Germinal center (tissue), 1 donor: ENCODE measurements at places on chromosomes 5 and 9.
A peak's percentile ranks its signal among the peaks of the same experiment; 100 is the strongest.

DNA sequence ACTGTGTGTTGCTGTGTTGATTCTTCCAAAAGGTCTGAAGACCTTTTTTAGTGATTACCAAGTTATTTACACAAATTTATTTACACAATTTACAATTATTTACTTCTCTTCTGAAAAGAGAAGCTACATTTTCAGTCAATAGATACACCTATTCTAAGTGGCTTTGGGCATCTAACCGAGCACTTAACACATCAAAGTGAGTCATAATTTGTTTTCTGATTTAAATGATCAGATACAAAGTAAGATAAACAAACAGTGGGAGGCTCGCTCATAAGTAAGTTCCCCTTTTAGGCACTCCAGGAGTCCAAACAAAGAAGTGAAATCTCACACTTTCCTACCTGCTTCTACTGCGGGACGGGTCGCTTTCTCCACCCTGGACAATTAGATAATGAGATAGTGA is 90.2 kb downstream of the APBA1 start:
- no peak for DNase-seq

- DNase-seq: no peak
These were observed 10.5 kb downstream of the SLC22A5 start for GRCh38 chr5:132380047-132380446.

GRCh38 chr9:130189840-130190239 is 17.6 kb downstream of the NCS1 start:
- no peak for DNase-seq

DNA sequence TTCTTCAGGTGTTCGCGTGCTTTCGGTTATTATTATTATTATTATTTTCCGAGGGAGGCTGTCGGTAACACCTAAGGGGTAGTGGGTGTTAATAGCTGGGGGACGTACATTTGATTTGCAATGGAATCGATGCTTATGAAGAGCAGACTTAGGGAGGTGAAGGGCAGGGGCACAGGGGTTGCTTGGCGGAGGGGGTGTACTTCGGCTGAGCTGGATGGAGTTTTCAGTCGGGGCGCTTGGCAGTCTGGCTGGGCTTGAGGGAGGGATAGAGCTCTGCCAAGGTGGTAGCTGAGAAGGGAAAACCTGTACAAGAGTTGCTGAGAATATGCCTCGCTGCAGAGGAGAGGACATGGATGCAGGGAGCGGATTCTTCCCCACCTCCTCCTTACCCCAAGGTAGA is 617 bp upstream of the PTPRD start:
- DNase-seq: no peak

GRCh38 chr5:91049112-91049511 is 334.0 kb downstream of the ARRDC3 start:
- no peak for DNase-seq

DNA sequence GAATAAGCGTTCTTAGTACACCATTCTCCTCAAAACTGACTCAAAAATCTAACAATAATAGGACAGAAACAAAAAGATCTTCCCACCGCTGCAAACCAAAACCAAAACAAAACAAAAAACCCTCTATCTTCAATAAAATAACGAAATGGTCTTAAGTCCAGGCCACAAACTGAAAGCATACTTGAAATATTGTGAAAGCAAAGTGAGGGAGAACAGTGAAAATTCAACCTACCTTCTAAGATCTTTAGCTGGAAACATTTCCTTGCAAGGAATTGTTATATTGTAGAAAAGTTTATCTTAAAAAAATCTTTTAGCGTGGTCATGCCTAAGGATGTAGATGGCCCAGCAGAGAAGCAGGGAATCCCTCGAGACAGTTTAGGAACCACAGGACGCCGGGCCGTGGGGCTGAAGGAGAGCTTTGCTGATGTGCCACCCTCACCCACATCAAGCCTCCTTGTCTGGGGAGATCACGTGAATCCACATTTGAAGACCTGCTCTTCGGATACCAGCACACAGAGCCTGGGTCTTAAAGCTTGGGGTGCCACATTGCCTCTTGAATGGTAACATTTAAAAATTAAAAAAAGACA is 27.8 kb upstream of the LVRN start:
- no peak for DNase-seq

DNA sequence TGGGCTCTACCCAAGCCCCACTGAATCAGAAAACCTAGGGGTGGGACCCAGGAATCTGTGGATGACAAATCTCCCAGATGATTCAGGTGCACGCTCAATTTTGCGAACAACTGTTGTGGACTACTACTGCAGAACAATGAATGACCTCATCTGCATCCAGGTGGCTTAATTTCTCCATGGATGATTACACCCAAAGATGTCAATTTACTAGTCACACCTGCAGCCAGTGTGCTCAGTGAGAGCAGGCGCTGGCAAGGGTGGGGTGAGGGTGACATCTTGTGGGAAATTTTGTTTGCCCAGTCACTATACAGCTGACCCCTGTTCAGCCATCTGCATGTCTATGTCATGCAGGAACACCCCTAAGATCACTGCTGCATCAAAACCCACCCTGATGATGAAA is 118.2 kb downstream of the ENTREP1 start:
- no peak for DNase-seq

DNA sequence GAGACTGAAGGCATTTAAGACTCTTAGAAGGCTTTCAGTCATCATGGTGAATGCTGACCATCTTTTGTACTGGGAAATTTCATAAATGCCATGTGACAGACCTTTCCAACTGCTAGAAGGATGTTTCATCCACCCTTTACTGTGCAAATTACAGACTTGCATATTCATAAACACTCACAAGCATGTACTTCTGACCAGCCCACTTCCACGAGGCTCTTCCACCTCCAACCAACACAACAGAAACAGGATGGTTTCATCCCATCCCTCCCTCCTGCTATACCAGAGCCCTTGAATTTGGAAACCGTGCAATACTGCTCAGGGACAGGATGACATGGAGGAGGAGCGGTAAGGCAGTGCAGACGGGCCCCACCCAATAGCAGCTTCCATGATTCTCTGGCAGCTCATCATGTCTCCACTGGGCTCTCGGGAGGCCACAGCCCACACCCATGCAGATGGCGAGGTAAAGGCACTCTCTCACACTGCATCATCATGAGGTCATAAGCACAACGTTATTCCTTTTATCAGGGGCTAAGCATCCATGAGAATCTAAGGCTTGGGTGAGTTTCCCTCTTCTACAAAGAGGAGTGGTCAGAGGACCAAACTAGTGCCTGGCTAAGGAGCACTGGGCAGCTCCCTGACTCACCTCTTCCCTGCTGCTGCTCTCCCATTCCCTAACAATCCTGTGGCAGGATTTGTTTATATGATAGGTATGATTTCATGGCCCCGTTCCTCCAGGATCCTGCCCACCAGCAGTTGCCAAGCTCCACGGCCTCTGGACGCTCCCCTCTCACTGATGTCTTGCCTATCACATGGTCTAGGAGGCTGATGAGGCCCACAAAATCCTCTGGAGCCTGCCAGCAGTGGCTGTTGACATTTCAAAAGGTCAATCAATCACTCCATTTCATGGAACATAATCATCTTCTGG is 94.4 kb upstream of the FSTL4 start:
- no peak for DNase-seq

DNA sequence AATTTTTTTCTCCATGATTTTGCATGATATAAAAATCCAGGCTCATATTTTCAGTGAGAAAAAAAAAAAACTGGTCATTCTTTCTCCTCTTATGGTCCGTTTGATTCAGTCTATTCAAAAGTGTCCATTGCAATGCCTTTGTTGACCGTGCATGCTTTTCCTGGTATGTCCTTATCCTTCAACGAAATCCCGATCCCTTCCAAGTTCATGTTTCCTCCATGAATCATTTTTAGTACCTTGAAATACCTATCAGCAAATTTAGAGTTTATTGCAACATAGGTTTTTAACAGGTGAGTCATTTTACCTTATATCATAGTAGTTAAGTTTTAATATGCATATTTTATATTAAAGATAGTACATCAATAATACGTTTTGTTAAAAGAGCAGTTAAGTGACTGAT is 773.8 kb upstream of the CHD1 start:
- no peak for DNase-seq

GRCh38 chr9:120434532-120434931 is 145.4 kb downstream of the CDK5RAP2 start:
- no peak for DNase-seq

GRCh38 chr9:6876195-6876894 is 118.6 kb downstream of the KDM4C start:
- DNase-seq: no peak

DNA sequence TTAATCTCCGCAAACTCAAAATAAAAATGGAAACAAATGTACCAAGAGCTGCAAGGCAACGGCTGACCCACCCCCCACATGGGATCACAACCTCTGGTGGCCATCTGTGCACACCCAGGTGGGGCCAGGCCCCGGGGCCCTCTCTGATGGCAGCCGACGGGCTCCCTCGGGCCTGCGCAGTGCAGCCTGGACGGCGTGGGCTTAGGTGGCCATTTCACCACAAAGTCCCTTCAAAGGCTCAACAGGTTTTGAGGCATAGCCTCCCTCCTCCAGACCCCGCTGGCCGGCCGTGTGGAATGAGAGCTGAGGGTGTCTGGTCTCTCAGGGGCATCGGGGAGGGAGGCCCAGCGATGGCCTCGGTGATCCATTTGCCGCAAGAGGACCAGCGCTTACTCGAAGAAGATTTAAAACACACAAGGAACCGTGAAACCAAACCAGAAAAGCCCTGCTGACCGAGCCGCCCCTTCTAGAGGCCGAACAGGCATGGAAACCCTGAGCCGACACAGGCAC is 42.7 kb upstream of the CEP72 start:
- DNase-seq: no peak

GRCh38 chr9:20271723-20272122 is 350.6 kb downstream of the MLLT3 start:
- no peak for DNase-seq

- DNase-seq: no peak
These were observed 13.5 kb downstream of the SDHA start for GRCh38 chr5:231661-232060.

DNA sequence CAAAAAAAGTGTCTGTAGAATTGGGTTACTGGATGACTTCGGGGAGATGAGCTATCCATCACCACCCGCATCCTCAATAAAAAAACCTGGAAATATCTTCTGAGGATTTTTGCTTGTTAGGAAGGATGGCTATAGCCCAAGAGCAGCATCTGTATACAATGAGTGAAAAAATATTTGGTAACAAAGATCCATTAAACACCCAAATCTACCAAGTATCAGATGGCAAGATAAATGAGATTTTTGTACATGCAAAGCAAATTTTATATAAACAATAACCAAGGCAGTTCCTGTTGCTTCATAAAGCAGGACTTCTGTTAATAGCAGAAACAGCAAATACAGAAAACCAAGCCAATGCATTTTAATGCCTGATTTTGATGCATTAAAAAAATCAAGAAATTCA is 166.6 kb downstream of the SLC28A3 start:
- DNase-seq: no peak

- DNase-seq: no peak
These were observed 39.2 kb upstream of the SLC28A3 start for GRCh38 chr9:84379740-84380139.

DNA sequence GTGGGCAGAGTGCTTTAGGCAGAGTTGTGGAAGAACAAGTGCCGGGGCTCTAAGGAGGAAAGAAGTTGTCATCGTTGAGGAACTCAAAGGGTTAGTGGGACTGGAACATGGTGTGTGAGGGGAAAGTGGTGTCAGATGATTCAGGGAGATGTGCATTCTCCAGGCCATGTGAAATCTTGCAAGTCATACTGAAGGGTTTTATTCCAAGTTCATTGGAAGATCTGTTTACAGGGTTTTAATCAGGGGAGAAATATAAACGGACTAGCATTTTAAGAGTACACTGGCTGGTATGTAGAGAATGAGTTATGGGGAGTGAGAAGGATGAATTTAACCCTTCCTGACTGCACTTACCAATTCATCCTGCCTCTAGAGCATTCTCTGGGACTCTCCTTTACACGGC is 49.3 kb downstream of the NR2F1 start:
- no peak for DNase-seq

- DNase-seq: no peak
These were observed 44.6 kb upstream of the BASP1 start for GRCh38 chr5:17172791-17173190.

DNA sequence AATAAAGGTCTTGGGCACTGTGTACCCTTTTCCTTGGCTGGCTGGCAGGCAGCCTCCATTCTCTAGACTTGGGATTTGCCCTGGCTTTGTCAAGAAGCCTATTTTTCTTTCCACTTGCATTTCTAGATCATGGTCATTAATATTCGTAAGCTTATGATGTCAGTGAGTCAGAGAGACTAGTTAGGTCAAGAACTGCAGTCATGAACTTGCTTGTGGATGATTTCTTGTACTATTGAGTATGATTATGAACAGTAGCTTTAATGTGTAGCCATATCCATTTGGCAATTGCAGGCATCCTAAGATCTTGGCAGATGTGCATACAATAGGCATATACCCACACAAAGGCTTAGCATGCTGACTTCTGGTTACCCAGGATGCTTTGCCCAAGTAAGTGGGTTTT is 186.8 kb upstream of the CLINT1 start:
- DNase-seq: no peak

- no peak for DNase-seq
These were observed 40.3 kb upstream of the BARHL1 start for GRCh38 chr9:132541870-132542830.

GRCh38 chr5:127702926-127703561 is at the start of gene CCDC192:
Gene CCDC192, plus strand, starts transcription at chr5:127703391. Its CDS starts 55 bp downstream, at chr5:127703446.
- no peak for DNase-seq

GRCh38 chr5:68240202-68240601 is 24.6 kb downstream of the PIK3R1 start:
- peak; percentile 21 for DNase-seq

DNA sequence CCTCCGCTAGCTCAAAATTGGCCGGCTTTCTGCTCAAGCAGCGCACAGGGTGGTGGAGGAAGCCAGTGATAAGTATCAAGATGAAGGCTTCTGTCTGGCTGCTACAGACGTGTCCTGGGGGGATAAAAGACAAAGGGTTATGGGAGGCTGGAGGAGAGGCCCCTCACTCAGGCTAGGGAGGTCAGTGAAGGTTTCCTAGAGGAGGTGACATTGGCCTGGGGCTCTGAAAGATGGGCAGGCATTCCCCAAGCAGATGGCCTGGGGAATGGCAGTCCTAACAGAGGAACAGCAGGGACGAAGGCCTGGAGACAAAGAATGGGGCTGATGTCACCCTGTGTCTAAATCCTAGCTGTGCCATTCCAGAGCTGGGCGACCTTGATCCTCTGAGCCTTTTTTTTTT is 32.3 kb downstream of the OLFML2A start:
- DNase-seq: no peak

DNA sequence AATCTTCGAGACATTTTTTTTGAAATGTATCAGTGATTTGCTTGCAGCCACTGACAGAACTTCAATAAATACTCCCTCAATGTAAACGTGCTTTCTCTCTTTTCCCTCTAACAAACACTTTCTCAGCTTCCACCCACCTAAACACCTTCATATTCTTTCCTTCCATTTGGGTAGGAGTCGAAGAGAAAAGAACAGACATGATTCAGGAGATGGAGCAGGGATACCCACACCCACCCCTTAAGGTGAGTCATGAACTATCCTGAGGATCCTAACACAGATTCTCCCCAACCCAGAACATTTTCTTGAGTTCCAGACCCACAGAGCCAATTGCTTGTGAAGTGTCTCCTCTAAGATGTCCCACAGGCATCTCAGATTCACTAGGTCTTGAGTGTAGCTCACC is 488.8 kb downstream of the CDK5RAP2 start:
- DNase-seq: no peak

- no peak for DNase-seq
These were observed 95.8 kb upstream of the PANK3 start for GRCh38 chr5:168674893-168675482.

GRCh38 chr9:75139201-75139600 is 50.9 kb downstream of the OSTF1 start:
- no peak for DNase-seq
